T1000 (cell line): ENCODE measurements at places on chromosomes 1 and 21.
A peak's percentile ranks its signal among the peaks of the same experiment; 100 is the strongest.

DNA sequence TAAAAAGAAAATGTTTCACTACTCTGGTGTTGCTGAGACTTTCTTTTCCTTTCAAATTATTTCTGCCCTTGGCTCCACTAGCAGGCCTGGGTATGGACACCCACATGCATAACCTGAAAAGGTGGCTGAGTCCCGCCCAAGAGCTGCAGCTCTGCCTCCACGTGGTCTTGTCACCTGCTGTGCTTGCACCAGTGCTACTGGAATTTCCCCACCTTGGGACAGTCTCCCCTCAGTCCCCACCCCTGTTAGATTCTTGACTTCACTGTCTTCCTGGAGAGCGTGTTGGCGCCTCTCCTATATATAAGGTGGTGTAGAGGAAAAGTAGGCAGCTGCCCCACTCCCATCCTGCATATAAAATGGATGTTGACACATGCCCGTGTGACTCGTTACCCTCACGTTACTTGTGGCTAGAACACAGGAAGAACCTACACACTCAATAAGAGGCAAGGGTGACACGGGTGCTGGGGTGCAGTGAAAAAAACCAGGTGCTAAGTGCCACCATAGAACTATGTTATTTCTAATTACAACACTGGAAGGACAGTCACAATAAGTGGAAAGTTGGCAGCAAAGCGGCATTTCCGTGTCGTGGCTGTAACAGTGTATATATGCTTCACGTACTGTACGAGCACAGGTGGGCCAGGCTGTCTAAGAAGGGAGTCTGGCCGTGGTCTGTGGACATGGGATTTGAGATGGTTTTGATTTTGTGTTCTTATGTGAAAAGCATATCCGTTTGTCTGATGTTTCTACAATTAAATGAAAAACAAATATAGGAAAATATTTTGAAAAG, 61.0 kb downstream of the POFUT2 start:
- no peak for DNase-seq

- DNase-seq, result no peak
These were observed 115.9 kb downstream of the HIVEP3 start for GRCh38 chr1:41802532-41803501.

DNA sequence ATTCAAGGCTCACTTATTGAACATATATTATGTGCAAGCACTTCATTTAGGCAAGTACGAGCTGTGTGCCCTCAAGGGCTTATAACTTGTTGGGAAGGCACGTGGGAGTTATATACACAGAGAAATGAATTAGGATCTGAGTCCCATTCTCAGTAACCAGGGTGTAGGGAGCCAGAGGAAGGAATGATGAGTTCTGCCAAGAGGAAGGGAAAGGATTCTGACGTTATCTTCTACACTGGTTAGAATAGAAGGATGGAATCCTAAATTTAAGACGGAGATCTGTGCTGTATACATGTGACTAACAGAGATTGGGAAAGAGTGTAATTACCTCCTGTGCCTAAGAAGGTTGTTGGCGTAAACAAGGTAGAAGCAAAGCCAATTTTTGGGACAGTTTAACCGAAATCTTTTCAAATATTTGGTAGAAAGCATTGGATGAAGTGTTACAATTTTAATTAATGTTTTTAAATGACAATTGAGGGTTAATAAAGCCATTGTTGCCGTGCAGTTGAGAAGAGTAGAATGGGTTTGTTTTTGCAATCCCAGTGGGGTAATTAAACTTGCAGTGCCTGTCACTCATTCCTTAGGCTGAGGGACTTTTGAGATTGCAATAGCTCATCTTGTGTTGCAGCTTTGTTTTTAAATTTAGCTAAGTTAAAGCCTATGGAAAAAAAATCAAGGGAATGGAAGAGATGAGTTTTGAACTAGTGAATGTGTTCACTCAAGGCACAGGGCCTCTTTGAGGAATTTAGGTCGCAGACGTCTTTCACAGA, 177.2 kb downstream of the NFIA start:
- DNase-seq, result no peak

DNA sequence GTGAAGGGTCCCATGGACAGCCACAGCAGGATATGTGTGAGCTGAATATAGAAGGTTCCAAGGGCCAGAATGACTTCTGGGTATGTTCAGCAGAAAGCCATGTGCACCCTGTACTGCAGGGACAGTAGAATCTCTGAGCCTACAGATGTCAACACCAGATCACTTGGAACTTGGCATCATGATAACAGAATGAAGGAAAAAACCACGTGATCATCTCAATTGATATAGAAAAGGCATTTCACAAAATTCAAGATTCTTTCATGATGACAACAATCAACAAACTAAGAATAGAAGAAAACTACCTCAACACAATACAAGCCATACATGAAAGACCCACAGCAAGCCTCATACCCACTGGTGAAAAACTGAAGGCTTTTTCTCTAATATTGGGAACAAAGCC, 885 bp upstream of the KRTAP12-2 start:
- DNase-seq, result no peak

DNA sequence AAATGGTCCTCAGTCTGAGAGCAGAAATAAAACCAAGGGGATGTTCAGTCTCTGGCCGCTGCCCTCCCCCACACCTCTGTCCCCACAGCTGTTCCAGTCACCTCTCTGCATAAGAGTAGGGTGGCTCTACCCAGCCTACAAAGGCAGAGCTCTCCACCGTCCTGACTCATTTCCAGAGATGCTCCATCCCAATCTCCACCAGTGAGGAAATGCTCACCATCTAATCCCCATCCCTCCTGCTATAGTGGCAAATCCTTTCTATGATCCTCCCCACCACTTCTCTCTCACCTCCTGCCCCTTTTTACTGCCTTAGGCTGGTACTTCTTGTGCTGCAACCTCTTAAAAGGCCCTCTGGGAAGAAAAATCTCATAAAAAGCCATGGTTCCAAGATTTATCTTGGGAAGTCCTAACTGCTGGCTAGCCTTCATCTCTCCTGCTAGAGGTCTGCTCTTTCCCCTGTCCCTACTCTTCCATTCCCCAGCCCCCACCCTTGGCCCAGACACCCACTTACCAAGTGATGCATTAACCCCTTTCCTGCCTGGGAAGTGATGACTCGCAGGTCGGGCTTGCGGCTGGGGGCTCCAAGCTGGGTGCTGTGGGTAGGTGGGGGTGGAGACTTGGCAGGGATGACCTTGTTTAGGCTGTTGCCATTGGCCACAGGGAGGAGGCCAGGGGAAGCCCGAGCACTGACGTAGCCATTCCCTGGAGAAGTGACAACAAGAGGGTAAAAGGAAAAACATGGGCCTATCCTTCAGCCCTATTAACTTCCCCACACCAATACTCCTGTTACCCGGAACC, 23.9 kb downstream of the MEF2D start:
- DNase-seq, result peak; percentile 30

- DNase-seq, result no peak
These were observed 69.1 kb downstream of the SMYD3 start for GRCh38 chr1:246437961-246438360.

GRCh38 chr1:118914379-118915161, 73.6 kb downstream of the TBX15 start:
- no peak for DNase-seq

DNA sequence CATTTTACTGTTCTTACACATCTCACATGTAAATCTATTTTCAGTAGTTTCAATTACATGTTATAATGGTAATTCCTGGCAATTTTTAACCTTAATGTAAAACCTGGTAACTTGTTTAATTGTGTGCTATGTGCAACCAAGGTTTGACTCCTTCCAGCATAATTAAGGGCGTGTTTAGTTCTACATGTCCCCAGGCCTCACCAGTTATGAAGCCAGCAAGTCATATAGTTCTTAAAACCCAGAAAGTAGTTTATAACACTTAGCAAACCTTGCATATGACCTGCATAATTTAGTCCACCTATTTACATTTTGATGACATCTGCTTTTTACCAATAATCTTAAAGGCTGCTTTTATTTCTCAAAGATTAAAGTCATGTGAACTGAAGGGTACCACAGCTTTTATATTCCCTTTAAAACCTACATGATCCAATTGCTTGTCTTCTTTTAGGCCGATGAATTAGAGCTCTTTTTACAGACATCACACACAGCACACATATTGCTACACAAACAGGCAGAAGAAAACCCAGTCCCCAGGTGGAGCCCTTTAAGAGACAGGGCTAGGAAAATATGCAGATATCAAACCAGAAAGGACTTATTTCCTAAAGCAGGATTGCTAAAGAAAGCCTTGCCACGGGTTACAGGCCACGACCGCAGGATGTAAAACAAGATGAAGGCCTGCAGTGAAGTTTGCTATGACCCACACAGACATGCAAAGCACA, 23.2 kb upstream of the SYCP1 start:
- no peak for DNase-seq

GRCh38 chr1:9687874-9688582, 36.5 kb downstream of the PIK3CD start:
- DNase-seq, result no peak

- DNase-seq, result no peak
These were observed 19.9 kb downstream of the HIPK1 start for GRCh38 chr1:113949007-113949406.

GRCh38 chr1:228956864-228957263, 221.6 kb downstream of the RHOU start:
- no peak for DNase-seq

- DNase-seq, result no peak
These were observed 198.1 kb downstream of the SLC35F3 start for GRCh38 chr1:234102583-234102982.

DNA sequence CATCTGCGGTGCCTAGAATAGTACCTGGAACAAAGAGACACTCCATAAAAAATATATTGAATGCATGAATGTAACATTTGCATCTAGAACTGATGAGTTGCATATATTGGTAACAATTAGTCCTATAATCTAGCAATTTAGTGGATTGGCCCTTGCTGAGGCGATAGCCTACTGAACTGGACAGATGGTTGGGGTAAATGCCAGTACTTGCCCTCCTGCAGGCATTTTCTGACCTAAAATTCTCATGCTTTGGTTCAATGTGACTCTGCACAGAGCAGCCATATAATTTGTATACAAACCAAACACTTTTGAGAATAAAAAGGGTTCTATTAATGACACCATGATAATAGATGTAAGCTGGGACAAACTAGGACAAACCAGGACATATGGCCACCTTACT, 313.6 kb downstream of the OLFM3 start:
- DNase-seq, result no peak
